Activated T-helper 2 cell treated with anti-CD3 and anti-CD28 coated beads, Interferon-gamma antibody, Interleukin-2, Interleukin-4, amounts not matched to agents 10 μg/mL and 5 μg/mL and 100 μg/mL, durations not matched to agents 14 hours and 24 hours and 36 hours (primary cell): ENCODE measurements at places on chromosomes 3 and 15. TPM values are rescaled to one million over a fixed set of nuclear protein-coding genes. Genes with fewer than 3 reads are reported as not detected.

DNA sequence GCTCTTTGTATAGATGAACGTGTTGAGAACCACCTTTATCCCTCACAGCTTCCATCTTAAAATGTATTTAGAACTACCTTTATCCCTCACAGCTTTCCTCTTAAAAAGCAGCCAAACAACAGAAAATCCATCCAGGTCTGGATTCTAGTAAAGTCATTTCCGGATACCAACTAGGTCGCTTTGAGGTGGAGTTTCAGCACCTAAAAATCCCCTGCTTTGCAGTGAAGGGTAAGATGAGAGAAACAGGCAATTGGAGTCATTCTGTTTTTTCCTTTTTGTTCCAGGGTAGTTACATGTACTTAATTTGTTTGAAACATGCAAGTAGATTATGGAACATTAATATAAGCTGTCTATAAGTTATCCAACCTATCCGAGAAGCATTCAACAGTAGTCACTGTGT is 192.0 kb downstream of the UBE2E2 start:
- DNase-seq: no peak

Gene SELENOS
- 39.2 and 40.5 TPM in 2 replicates for total RNA-seq

Gene TRIM71
- 0.05 and 0.07 TPM in 2 replicates for total RNA-seq

- DNase-seq: no peak
Observed at GRCh38 chr3:177127008-177127407, 70.3 kb downstream of the TBL1XR1 start.

GRCh38 chr3:31996195-31996594 is 14.6 kb downstream of the ZNF860 start:
- no peak for DNase-seq

Gene LRRIQ4
- total RNA-seq: 0.16 TPM in 2 replicates

- no peak for DNase-seq
Observed at GRCh38 chr3:13666781-13667709, 118.1 kb downstream of the FBLN2 start.

Gene TNNC1
- total RNA-seq: 0.34 and 0.46 TPM in 2 replicates

- no peak for DNase-seq
Observed at GRCh38 chr3:110886222-110886893, 185.3 kb upstream of the NECTIN3 start.

Gene ARHGEF26
- total RNA-seq: 0.18 and 0.28 TPM in 2 replicates
